Chondrocyte (in vitro differentiated cells): ENCODE measurements at places on chromosomes 12 and 14. TPM values are rescaled to one million over a fixed set of nuclear protein-coding genes. Genes with fewer than 3 reads are reported as not detected.
A peak's percentile ranks its signal among the peaks of the same experiment; 100 is the strongest.

DNA sequence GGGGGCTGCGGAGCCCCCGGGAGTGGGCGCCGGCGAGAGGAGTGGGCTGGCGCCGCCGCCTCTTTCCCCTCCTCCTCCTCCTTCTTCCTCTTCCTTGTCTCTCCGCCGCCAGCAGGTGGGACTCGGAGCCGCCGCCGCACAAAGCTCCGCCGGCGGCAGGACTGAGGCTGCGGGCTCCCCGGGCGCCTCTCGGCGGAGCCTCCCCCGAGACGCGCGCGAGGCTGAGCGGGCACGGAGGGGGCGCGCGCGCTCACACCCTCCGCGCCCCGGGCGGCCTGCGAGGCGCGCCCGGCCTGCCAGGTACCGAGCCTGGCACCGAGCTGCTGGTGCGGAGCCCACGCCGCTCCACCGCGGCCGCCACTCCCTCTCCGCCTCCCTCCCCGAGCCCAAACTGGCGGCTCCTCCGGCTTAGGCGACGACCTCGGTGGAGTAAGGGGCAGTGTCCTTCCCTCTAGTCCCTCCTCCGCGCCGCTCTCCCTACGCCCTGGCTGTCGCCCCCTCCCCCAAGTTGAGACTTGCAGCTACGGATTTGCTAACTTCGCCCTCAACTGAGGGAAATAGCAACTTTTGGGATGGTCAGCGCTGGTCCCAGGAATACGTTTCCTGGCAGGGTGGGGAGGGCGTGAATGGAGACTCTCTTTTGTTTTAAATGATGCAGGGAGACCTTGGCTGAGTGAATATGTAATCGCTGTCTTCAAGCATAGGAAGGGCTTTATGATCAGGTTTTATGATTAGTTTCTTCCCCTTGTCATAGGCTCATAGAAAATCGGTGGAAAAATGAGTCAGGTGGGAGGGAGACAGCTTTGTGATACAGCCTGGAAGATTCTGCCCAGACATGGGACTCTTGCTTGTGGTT is 199.5 kb upstream of the CAND1 start:
- peak overlapping the region; percentile 70 for H3K27ac ChIP-seq
- H3K36me3 ChIP-seq = no peaks in the 10 kb centered on the region
- H3K27me3 ChIP-seq = no peaks in the 10 kb centered on the region
- H3K4me3 ChIP-seq = peak overlapping the region; percentile 78
- peaks cover 22% of the 10 kb centered on the region for H3K4me1 ChIP-seq

Gene TAS2R42
- total RNA-seq = not detected in 3 replicates

GRCh38 chr14:31687726-31688125 is 126.5 kb downstream of the NUBPL start:
- H3K4me3 ChIP-seq = no peak overlapping the region
- peaks cover 2% of the 10 kb centered on the region for H3K4me1 ChIP-seq
- H3K27ac ChIP-seq = no peak overlapping the region
- H3K36me3 ChIP-seq = peaks cover under 1% of the 10 kb centered on the region

Gene DBX2
- not detected in 3 replicates for total RNA-seq

Gene KLRD1
- 0.21 to 0.46 TPM (median 0.22 TPM) in 3 replicates for total RNA-seq

Gene CLEC14A
- total RNA-seq = not detected in 3 replicates

DNA sequence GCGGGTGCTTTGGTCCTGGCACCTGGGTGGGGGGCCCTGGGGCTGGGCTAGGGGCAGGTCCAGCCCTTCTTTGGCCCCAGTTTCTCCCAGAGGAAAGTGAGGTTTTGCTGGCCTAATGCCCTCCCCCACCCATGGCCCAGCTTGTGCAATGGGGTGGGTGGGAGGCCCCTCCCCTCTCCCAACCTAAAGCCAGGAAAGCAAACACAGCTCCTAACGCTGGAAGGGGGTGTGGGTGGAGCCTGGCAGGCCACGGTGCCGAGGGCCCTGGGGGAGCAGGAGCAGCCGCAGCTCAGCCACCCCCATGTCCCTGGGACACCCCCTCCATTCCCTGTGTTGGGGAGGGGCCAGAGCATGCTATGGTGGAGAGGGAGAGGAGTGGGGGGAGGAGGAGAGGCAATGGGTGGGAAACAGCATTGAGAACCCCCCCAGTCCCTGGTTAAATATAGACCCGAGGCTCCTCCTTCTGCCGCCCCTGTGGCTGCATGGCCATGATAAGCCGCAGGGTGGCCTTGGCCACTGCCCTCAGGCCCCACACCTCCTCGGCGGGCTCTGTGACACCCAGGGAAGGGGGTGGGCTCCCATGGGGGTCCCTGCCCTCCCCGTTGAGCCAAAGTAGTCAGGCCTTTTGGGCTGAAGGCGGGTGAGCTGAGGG is 4.7 kb downstream of the EXOC3L4 start:
- no peak overlapping the region for H3K27ac ChIP-seq
- H3K4me3 ChIP-seq = no peak overlapping the region
- peaks cover 5% of the 10 kb centered on the region for H3K27me3 ChIP-seq

Gene PTPRQ
- 0.08 to 0.24 TPM (median 0.10 TPM) in 3 replicates for total RNA-seq

Gene KRT75
- not detected in 3 replicates for total RNA-seq

Gene KRT4
- total RNA-seq = 0.41 to 0.90 TPM in 2 of 3 replicates, not detected in the other

GRCh38 chr14:22748206-22748605 is 18.3 kb upstream of the OXA1L start:
- no peak for DNase-seq
- peaks cover 12% of the 10 kb centered on the region for H3K27me3 ChIP-seq
- no peak overlapping the region for H3K4me3 ChIP-seq
- H3K36me3 ChIP-seq = no peaks in the 10 kb centered on the region
- H3K4me1 ChIP-seq = no peaks in the 10 kb centered on the region

GRCh38 chr12:128083132-128083729 is 183.7 kb upstream of the TMEM132C start:
- no peak for DNase-seq
- peaks cover 6% of the 10 kb centered on the region for H3K4me1 ChIP-seq
- H3K27ac ChIP-seq = no peak overlapping the region
- H3K27me3 ChIP-seq = peaks cover 6% of the 10 kb centered on the region
- no peak overlapping the region for H3K4me3 ChIP-seq

Gene OTOGL
- total RNA-seq = 0.25 to 0.92 TPM in 2 of 3 replicates, not detected in the other
